ENCODE measurements at places on chromosomes 7 and 10. TPM values are rescaled to one million over a fixed set of nuclear protein-coding genes. Genes with fewer than 3 reads are reported as not detected.

DNA sequence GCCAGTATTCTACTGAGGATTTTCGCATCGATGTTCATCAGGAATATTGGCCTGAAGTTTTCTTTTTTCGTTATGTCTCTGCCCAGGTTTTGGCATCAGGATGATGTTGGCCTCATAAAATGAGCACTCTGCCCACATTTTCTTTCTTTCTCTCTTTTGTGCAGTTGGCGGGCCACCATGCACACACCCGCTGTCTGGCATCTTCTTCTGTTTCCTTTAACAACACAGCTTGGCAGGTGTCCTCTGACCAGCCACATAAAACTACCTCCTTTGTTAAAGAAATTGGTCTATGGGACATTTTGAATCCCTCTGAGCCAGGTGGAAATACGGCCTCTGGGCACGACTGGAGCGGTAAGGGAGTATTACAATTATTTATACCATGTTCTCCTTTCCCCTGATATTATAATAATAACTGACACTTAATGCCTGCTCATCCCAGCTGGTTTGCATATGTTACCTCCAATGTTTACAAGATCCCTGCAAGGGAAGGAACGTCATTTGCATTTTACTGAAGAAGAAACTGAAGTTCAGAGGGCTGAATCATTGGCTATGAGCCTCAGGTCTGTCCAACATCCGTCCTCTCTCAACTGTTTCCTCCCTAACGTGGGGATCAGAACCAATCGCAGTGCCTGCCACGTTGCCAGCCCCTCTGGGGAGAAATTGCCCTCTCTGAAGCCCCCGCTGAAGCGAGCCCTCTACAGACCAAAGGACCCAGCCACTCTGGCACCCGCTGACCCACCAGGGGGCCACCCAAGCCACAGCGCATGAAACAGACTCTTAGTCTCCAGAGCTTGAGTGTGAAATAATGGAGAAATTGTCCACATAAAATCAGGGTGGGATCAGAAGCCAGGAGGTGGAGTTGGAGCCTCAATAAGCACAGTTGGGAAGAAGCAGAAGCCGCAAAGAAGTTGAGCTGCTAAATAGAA, 125.0 kb upstream of the FOXK1 start:
- no peaks in the 10 kb centered on the region for H3K4me1 ChIP-seq
- H3K27ac ChIP-seq, result no peak overlapping the region
- DNase-seq, result no peak
- H3K4me3 ChIP-seq, result no peak overlapping the region
- H3K27me3 ChIP-seq, result no peaks in the 10 kb centered on the region
- no peaks in the 10 kb centered on the region for H3K36me3 ChIP-seq

- no peak overlapping the region for H3K4me3 ChIP-seq
- H3K36me3 ChIP-seq, result no peaks in the 10 kb centered on the region
- H3K4me1 ChIP-seq, result no peaks in the 10 kb centered on the region
- no peak overlapping the region for H3K27ac ChIP-seq
- DNase-seq, result peak; percentile 25
- no peaks in the 10 kb centered on the region for H3K27me3 ChIP-seq
Observed at GRCh38 chr7:83921941-83922607, 272.5 kb downstream of the SEMA3A start.

The FAM180A gene
- not detected for total RNA-seq

DNA sequence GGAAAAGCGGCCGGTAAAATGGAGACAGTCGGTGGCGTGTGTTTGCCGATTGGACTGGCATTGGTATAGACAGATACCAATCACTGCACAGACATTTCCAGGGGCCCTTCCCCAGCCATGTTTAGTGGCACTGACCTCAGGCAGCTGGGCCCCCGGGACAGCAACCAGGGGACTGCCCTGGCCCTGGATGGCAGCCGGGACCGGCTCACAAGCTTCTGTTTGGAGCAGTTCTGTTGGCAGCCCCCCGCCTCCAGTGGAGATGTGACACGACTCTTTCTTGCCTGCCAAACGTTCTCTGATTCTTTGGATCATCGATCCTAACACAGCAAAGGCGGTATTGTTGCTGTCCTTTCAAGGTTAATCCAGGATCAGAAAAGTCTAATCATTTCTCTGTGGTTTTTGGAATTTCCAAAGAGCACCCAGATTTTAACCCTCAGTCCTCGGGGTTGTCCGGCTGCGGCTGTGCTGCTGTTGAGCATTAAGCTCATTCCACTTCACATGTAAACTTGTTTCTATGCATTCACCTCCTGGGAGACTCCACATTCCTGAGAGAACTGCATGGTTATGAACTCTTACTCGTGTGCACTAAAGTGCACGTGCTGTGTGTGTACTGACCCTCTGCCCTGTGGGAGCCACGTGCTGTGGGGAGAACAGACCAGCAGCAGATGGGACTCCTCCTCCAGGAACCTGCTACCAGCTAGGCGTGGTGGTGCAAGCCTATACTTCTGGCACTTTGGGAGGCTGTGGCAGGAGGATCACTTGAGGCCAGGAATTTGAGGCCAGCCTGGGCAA, 46.0 kb downstream of the FOXK1 start:
- no peaks in the 10 kb centered on the region for H3K36me3 ChIP-seq
- DNase-seq, result no peak
- no peak overlapping the region for H3K4me3 ChIP-seq

DNA sequence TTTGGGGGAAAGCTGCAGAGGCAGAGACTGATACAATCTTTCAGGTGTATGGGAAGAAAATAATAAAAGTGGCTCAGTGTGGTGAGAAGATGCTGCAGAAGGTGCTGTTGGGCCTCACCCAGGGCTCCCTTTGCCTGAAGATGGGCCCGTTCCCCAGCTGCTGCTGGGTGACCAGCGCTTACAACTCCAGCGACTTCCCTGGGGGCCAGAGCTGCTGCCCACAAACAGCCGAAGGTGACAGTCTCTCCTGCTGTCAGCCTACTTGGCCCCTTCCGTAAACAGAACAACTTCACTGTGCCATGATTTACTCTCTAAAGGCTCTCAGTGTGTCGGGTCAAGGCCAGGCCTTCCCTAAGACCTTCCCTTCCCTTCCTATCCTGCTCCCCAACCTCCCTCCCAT, 93.6 kb upstream of the PCBD1 start:
- no peaks in the 10 kb centered on the region for H3K4me1 ChIP-seq
- H3K36me3 ChIP-seq, result no peaks in the 10 kb centered on the region
- H3K27ac ChIP-seq, result no peak overlapping the region
- no peak for DNase-seq

The CYP3A7 gene
- not detected for total RNA-seq

The FRMD4A gene
- 18.1 TPM for total RNA-seq
